ENCODE measurements at places on chromosomes 5 and 9.

GRCh38 chr5:58258984-58259684, 200.8 kb downstream of the PLK2 start:
- no peak for DNase-seq

GRCh38 chr5:60640901-60641300, 59.1 kb downstream of the DEPDC1B start:
- DNase-seq, result no peak

GRCh38 chr5:133818031-133818431, 150.4 kb downstream of the C5orf15 start:
- DNase-seq, result no peak

- DNase-seq, result no peak
Observed at GRCh38 chr5:43232943-43233833, 41.2 kb downstream of the NIM1K start.

DNA sequence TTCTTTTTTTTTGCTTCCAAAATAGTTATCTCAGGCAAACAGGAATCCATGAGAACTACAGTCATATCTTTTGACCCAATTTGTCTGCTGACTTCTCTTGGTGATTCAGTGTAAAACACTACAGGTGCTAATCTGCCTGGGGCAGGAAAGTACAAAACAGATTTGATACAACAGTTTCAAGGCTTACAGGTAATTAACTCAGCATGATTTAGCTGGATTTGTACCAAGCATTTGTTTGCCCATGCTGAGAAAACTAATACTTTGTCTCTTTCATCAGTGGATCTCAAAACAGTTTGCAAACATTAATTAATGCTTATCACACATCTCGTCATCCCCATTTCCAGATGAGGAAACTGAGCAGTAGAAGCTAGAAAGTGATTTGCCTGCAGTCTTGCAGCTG, 312.5 kb upstream of the SEMA6A start:
- no peak for DNase-seq

DNA sequence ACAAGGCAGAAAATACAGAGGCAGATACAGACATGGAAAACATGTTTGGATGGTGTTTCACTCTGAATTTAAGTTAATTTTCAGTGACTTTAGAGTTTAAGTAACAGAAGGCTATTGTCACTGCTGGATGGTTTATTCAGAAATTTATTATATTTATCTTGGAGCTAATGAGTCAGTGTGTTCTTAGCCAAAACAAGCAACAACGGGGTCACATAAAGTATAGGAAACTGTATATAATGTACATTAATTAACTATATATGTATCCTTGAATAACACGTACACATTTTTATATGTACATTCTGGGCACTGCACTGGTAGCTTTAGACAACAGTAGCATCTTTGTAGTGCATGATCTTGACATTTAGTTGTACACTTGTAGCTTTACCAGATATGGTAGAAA, 30.7 kb downstream of the CYLC2 start:
- no peak for DNase-seq

GRCh38 chr9:123389698-123390097, 33.7 kb downstream of the CRB2 start:
- no peak for DNase-seq

- no peak for DNase-seq
Observed at GRCh38 chr9:90773617-90774016, 28.0 kb upstream of the SYK start.

DNA sequence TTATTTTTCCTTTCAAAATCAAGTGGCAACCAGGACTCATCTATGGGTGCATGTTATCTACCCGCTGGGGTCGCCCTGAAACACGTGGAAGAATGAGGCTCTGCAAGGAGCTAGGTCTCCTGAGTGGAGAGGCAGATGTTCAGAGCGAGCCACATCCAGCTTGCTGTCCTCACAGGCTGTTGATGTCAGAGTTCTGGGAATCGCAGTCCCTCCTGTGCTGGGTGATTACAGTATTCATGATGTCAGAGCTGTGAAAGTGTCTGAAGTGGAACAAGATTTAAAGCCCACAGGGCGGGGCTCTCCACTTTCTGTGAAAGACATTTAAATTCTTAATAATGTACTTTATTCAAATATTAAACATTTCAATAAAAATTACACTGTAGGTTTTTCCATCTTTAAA, 24.4 kb upstream of the LMX1B start:
- no peak for DNase-seq

GRCh38 chr5:112025757-112026156, 268.8 kb upstream of the NREP start:
- DNase-seq, result no peak

DNA sequence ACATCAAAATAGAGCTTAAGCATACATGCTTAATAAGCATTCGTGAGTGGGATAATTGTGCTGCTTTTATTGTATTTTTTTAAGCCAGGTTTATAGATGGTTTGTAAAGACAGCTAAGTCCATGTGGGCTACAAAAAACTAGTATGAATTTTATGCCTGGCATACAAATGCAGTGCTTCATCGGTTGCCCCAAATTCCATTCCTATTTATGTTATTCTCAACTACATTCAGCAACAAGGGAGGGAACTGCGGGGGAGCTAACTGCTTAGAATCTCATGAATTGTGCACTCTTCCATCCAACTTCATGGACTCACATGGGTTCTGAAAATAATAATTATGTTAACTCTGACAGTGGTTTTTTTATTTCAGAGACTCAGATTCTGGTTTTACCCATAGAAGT, 199.2 kb downstream of the FAM170A start:
- no peak for DNase-seq

GRCh38 chr5:87393331-87393730, 19.4 kb downstream of the CCNH start:
- no peak for DNase-seq

DNA sequence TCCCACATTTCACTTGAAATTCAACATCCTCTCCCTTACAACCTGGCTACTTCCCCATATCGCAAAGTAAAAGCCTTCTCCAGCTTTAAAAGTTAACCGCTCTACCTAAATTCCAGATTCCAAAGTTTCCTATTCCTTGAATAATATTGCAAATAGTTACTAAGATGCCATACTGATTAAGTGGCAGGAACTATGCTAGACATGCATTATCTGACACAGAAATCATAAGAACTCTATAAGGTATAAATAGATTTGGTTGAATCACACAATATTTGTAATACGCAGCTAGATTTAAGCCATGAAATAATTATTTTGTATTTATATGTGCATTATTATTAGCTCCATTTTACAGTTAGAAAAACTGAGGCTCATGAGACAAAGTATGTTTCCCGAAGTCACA, 92.8 kb downstream of the NFIB start:
- no peak for DNase-seq
